ENCODE measurements at places on chromosomes 7 and 10.

DNA sequence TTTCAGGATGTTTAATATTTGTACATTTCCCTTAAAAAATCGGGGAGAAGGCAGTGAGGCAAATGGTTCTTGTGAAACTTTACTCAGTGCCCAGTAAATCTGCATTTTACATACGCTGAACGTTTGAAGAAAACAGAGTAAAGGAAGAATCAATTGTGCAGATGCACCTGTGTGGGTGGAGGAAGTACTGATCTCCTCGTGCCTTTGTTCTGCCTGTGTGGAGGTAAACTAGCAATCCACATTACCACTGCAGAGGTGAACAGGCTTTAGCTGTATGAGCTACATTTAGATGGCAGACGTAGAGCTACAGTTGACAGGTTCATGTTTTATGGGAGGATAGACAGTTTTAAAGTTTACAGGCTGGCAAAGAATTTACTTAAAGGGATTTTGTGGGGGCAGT, 62.7 kb upstream of the VIPR2 start:
- DNase-seq: no peak

GRCh38 chr7:97130417-97131139, 13.1 kb downstream of the SDHAF3 start:
- DNase-seq: no peak

DNA sequence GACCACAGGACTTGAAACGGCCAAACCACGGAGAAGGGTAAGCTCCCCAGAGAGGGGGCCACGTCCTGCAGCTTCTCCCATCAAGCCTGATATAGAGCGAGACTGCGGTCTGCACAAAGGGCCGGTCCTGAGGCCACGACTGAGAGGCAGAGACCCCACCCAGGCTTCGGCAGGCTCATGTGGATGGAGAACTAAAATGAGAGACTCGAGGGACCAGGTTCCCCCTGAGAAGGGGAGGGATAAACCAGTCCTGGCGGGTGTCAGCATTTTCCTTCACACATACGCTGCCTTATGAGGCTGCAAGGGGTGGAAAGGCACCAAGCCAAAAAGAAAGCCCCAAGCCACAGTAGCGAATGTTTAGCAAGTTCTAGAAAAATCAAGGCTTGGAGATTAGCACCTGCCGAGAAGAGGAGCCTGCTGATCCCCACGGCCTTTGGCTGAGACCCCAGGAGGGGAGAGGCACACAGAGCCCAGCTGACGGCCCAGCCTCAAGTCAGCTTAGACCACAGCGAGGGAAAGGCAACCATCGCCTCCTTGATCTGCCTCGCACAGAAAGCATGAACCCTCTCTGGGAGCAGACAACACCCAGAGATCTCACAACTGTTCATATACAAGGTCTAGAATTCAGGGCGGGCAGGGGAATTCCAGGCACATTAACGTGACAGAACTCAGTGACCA, 92.6 kb upstream of the RNF32 start:
- no peak for DNase-seq

DNA sequence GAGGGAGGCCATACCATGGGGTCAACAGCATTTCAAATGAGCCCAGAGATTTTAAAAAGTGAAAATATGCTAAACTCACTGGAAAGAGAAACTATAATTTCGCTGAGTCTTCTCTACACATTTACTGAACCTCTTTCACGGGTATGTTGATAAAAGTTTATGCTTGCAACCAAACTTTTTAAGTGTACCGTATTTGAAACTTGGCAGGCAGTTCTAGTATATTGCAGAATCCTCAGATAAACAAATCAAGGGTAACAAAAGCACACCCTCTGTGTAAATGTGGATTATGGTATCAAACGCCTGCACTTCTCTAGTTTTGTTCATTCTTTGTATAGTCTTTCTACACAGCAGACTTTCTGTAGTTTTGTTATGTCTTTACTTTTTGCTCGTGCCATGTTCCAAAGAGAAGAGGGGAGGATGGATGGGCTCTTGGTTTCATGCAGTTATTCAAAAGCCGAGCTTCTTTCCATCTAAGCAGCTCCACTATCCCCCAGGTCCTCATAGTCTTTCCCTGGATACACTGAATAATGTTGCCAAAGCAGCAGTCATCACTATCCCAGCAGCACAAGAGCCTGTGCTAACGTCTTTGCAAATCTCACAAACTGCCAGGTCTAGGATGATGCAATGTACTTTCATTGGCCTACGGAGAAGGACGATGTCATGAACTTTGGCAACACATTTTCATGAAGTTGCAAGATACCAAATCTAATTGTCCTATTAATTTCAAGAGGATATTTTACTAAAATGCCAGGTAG, 131.2 kb downstream of the MPP7 start:
- DNase-seq: no peak

DNA sequence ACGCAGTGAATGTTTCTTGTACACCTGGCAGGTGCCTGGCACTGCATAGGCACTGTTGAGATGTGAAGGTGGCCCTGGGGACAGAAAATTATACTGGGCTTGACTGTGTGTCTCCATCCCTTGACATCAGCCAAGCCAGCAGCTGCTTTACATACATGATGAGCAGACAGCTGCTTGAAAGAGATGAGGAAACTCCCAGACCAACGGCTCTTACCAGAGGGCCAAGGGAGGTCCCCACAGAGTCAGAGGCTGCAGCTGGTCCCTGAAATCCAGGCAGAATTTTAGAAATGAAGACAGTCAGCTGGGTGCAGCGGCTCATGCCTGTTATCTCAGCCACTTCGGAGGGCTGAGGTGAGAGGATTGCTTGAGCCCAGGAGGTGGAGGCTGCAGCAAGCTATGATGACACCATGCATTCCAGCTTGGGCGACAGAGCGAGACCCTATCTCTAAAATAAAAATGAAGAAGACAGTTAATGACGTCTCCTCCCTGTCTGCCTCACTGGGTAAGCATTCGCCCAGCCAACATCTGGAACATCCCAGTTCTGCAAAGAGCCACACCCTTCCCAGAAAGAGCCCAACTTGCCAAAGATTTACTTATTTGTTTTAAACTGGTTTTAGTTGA, 17.6 kb downstream of the LIMK1 start:
- DNase-seq: no peak

All from activated T-helper 1 cell treated with anti-CD3 and anti-CD28 coated beads, Interleukin-2, amount 50 U/mL, for 16 hours (primary cell).